ENCODE measurements at places on chromosomes 2 and 18. TPM values are rescaled to one million over a fixed set of nuclear protein-coding genes. Genes with fewer than 3 reads are reported as not detected.

ITGB6 gene
- total RNA-seq: 0.16 TPM

RELCH gene
- 102 TPM for total RNA-seq

OSR1 gene
- total RNA-seq: 4.4 TPM

RNU2-63P gene
- not detected for total RNA-seq

REG1A gene
- total RNA-seq: not detected

HOXD3 gene
- total RNA-seq: not detected

FOXD4L1 gene
- total RNA-seq: 0.31 TPM

LRATD1 gene
- total RNA-seq: 35.7 TPM

PTPRN gene
- 32.6 TPM for total RNA-seq

NBAS gene
- 168 TPM for total RNA-seq

IL1RL1 gene
- total RNA-seq: not detected

PRSS56 gene
- not detected for total RNA-seq

BUB1 gene
- total RNA-seq: 7.8 TPM

DNA sequence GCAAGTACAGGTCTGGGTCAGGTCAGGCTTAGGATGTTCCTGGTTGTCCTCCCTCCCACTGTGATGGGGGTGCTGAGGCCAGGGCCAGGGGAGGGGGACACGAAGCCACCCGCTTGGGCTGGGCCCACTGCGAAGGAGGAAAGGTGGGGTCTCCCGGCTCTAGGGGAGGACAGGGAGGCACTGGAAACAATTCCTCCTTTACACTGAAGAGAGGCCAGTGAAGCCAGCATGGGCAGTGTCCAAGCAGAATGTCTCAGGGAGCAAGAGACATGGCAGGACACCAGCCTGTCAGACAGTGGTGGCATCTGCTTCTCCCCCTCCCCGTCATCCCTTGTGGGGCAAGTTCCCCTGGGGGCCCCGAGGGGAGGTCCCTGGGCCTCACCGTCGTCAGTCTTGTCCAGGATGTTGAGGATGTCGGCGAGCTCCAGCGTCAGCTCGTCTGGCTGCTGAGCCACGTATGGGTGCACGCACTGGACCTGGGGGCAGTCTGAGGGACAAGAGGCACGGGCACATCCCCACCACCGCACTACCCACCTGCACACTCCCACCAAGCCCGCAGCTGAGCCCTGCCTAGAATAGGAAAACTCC lies 10.8 kb downstream of the SNORC start:
- no peak for DNase-seq

- no peak for DNase-seq
These were observed 25.2 kb upstream of the ASB1 start for GRCh38 chr2:238401551-238401950.

DNA sequence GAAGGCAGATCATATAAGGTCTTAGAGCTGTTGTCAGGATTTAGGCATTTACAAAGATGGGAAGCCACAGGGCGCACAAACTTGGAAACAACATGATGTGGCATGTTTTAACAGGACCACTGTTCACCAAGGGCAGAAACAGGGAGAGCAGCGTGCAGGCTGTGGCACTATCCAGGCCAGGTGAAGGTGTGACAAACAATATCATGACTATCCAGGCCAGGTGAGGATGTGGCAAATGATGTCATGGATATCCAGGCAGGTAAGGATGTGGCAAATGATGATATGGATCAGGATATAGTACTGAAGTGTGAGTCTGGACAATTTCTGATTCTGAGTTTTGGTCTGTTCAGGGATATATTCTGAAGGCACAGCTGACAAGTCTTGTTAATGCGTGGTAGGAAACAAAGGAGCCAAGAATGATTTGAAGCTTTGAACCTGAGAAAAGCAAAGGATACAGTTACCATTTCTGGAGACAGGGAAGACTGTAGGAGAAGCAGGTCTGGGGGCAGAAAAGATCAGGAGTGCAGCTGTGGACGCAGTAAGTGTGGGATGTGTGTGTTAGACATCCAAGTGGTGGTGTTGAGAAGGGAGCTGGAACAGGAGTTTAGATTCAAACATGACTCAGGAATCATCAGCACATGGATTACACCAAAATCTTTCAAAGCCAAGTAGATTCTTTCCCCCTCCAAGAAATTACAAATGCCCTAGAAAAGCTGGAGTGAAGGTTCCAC lies 205.9 kb downstream of the TMEM163 start:
- no peak for DNase-seq

- peak; percentile 13 for DNase-seq
These were observed 63.2 kb downstream of the GNAL start for GRCh38 chr18:11752116-11752911.

DNA sequence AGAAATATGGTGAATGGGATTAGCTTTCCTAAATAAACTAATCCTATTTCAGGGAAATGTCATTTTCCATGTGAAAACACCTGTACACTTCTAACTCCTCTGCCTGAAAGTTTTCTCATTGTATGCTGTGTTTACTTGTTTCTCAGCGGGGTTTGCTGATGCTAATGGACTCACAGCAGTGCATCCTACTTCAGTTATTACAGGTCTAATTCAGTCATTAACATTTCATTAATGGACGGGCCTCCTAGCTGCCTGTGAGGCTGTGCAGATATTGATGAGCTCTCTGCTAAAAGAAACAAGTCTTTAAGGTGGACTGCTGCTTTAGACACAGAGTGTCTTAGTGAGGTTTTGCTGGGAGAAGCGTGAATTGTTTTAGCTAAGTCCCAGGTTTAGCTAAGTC lies 1342.0 kb upstream of the ZEB2 start:
- DNase-seq: no peak

- no peak for DNase-seq
These were observed 124.4 kb downstream of the TMEM163 start for GRCh38 chr2:134594399-134594798.

GRCh38 chr2:6793913-6794312 lies 71.8 kb downstream of the CMPK2 start:
- no peak for DNase-seq

- DNase-seq: no peak
These were observed 114.0 kb downstream of the HIBCH start for GRCh38 chr2:190205657-190206056.

DNA sequence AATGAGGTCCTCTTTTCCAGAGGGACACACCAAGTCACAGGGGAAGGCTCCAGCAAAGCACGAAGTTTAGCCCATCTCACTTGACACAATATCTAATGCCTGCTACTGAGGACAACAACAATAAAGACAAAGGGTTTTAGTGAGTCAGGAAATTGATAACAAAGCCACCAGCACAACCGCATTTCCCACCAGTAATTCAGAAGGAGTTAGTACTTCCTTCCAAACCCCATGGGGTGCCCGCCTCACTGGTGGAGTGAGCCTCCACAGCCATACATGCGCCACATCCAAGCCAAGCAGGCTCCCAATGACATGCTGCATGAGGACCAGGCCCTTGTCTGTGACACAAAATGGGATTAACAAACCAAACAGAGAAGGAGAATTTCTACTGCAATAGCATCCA lies 40.1 kb downstream of the MRPL35 start:
- no peak for DNase-seq

GRCh38 chr2:210662560-210662959 lies 106.2 kb downstream of the CPS1 start:
- DNase-seq: no peak

DNA sequence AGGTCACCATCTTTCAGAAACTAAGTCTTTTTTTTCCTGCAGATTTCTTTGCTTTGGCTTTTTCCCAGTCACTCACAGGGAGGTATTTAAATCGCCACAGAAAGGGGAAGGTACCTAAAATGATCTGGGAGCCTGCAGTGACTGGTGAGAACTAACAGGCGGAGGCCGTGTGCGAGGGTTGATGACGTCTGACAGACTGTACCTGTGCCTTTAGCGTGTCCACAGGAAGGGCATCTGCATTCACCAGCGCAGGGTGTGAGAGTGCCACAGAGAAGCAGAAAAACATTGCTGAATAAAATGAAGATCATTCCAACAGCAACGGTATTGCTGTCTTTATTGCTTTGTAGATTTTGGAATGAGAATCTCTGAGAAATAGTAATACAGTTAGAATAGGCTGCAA lies 5.7 kb downstream of the CTDP1 start:
- no peak for DNase-seq

DNA sequence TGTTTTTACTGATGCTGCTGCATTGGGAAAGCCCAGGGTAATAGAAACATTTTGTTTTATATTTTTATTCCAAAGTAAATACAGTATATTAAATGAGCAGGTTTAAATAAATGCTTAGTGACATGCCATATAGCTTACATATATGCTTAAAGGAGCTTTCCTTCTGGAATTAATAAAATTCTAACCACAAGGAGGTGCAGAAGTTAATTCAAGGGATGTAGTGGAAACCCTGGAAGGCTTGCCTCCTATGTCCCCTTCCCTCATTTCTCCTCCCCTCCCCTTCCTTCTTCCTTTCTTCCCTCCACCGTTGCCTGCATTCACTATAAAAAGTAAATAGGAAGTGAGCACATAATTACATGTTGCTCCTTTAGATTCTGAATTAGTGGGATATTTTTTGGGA lies 96.3 kb downstream of the UBE2E3 start:
- DNase-seq: no peak

- DNase-seq: no peak
These were observed 68.3 kb downstream of the CRACDL start for GRCh38 chr2:98867539-98868309.

GRCh38 chr2:232689152-232689910 lies 7.8 kb upstream of the GIGYF2 start:
- no peak for DNase-seq

DNA sequence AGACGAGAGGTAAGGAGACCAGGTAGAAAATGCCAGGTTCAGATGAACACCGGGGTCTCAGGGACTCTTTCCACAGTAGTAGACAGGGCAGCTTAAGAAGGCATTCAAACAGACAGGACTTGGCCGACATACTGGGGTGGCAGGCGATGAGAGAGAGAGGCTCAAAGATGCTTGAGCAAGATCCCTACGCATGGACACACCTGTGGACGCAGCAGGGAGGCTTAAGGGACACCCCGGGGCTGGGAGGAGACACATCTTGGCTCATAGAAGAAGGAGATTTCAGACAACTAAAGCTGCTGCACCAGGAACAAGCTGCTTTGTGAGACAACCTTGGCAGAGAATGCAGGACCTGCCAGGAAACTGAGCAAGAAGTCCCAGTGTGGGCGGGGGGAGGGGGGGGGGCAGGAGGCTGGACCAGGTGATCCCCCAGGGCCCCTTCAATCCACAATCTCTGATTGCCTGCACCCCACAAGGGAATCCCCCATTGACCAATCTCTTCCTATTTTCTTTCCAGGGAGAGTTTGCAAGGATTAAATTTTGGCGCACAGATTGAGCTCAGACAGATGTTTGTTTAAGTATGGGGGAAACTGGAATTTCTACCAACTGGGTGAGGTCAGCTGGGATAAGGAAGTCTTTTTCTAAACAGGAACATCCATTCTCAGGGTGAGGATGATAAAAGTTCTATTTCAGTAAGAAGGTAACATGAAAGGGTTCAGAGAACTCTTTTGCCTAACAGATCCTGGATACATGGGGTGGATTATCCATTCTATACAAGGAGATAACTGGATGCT lies 400.7 kb downstream of the NBAS start:
- no peak for DNase-seq

DNA sequence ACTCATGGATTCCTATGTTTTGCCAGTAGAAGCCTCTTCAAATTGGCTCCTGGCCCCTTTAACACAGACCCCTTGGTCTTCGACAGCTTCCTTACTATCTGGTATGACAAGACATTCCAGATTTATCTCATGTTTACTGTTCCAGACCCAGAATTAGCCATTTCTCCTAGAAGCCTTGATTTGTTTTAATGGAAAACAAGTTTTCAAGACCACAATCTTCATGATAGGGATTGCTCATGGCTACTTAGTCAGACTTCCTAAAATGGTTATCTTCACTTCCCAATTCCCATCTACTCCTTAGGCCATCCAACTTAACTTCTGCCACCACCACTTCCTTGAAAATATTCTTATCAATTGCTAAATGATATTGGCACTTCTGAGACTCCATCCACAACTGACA lies 63.2 kb downstream of the TTC32 start:
- no peak for DNase-seq

GRCh38 chr2:37271376-37272067 lies 40.1 kb downstream of the NDUFAF7 start:
- DNase-seq: no peak

GRCh38 chr2:2831633-2832032 lies 500.6 kb upstream of the MYT1L start:
- no peak for DNase-seq

DNA sequence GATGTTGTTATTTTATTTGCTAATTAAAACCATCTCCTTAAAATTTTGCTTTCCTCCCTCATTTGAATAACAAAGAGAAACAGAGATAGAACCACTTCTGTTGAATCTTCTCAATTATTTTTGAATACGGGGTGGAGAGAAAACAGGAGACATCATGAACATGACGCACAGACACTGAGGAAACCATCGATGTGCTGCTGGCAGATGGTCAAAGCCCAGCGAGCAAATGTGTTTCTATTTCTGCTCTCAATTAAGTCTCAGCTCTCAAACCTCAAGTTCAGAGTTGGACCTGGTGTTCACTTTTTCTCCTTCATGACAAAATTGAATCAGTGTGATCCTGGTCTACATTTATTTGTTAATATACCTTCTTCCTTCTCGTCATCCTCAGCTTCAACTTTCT lies 36.1 kb upstream of the TWIST2 start:
- no peak for DNase-seq

DNA sequence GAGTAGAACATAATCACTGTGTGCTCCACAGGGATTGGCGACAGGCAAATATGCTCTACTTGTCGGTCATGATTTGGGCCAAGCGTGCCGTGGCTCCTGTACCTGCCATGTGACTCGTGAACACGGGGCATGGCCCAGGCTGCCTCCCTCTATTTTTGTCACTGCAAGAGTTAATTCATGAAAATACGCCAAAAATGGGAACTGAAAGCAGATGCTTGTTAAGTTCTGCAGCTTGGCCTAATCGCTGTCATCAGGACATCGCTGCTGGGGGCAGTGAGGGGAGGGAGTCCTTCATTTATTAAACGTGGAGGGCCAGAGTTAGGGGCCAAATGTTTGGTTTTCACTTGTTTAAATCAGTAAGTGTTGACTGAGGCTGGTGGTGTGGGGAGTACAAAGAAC lies 177.8 kb downstream of the BCL2 start:
- no peak for DNase-seq

GRCh38 chr2:153059338-153060052 lies 341.1 kb downstream of the ARL6IP6 start:
- no peak for DNase-seq

DNA sequence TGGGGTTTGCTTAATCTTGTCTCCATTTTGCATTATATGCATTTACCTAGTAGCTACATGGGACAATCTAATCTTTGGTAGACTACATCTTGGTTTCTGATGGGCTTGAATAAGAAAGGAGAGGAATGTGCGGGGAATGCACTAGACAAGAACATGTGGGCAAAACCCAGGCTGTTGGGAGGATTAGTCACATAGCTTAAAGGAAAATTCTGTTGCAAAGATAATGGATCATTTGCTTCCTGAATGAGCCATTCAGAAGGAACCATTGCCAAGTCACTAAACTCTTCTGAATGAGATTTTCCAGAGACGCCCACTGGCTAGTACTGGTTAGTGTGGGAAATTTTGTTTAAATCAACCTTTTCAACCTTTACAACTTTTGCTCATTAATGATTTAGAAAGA lies 84.8 kb downstream of the OSBPL6 start:
- DNase-seq: no peak

Data from occipital lobe (tissue), 3 donors.